ENCODE measurements at places on chromosomes 5 and 9.

GRCh38 chr5:38722918-38723317 lies 122.9 kb upstream of the OSMR start:
- DNase-seq, result no peak

DNA sequence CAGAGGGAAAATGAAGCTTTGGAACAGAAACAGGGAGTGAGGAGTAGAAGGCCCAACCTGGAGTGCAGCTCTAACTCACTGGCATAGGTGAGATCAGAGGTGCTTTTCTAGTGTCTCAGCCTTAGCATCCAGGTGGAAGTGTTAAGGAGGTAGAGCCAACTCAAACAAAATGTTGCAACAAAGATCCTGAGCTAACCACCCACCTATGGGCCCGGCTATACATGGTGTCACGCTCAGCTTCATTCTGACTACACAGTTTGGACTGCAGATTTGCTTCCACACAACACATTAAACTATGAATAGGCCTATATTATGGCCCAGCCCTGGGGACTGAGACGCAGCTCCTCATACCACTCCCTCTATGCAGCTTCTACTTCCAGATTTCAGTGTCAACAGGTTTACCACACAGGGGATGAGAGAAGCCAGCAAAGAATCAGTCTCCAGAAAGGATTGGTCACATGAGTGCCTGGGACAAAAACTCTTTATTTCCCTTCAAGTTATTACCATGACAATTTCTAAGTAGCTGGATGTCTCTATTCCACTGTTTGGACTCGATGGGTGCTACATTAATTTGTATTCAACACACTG lies 9.0 kb downstream of the C5orf63 start:
- no peak for DNase-seq

DNA sequence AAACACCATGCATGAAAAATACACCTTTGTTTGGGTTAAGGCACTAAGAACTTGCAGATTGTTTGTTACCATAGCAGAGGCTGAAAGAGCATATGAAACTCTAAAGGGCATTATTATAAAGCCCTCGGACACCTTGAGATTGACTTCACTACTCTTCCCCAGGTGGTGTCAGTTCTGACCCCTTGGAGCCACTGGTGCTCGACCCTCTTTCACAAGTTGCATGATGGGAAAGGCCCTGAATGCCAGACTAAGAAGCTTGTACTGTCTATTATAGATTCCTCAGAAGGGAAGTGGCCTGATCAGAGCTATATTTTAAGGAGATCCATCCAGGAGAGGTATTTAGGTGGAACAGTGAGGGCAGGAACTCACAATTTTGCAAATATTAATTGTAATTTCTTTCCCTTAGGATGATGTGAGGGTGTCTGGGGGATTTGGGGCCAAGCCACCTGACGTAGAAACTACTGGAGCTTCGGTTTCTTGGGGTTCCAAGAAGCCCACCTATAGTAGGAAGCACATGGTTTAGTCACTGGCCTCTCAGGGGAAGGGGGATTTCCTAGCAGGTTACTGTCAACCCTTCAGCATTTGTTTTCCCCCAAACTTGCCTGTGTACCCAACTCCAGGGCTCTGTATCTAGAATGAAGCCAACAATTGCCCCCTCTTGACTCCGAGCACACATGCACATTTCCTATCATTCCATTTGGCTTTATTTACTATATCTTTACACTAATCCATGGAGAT lies 16.2 kb downstream of the FBXO10 start:
- no peak for DNase-seq

GRCh38 chr9:112520656-112521055 lies 34.0 kb downstream of the KIAA1958 start:
- DNase-seq, result no peak

- no peak for DNase-seq
Observed at GRCh38 chr5:156411185-156411613, 84.2 kb downstream of the SGCD start.
